ENCODE measurements at places on chromosomes 16 and 17.

- no peak for DNase-seq
These were observed 4.3 kb upstream of the CYBA start for GRCh38 chr16:88655053-88655732.

DNA sequence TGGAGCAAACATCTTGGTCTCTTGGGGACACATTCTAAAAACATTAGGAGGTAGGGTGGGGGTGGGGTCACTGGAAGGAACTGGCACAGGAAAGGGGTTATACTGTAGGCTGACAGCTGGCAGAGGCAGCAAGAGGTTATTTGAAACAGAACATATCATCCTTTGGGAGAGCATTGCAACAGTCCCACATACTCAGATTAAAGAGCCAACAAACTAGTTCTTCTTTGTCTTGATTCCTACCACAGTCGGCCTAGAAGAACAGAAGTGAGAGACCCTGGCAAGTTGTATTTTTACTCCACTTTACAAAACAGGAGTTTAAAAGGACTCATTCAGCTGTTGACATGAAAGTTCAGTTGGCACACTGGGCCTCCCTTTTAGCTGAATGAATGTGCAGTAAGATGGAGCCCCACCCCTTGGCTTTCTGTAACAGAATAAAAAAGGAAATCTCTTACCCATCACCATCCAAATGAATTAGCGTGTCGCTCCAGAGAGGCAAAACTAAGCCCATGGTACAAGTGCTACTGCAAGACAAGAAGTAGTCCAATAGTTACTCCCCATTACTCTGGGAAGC is 54.6 kb upstream of the CORO6 start:
- DNase-seq: peak; percentile 61

- DNase-seq: no peak
These were observed 1.3 kb downstream of the C17orf99 start for GRCh38 chr17:78147315-78147998.

GRCh38 chr16:7440886-7441400 is 108.3 kb downstream of the RBFOX1 start:
- no peak for DNase-seq

DNA sequence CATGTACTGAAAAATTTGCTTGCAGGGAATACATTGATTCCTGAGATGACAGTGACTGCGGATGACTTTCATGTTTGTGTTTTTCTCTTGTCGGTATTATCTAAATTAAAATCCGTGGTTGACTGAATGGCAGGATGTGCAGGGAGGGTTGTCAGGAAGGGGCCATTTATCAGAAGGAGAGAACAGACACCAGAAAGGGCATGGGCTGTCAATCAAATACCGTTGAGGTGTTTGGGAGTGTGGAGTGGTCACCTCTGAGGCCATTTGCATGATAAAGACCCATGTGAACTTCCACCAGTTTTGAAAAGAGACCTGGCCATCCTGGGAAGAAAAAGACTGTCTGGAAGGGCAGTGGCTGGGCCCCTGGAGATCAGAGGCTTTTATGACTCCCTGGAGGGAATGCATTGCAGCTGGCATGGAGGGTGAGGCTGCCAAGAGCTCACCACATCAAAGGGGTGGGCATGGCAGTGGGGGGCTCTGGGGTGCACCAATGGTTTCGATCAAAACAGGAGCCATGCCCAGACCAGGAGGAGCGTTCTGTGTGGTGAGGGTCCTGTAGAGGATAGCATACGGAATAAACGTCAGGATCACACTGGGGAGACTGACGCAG is 67.1 kb downstream of the CYLD start:
- DNase-seq: no peak

DNA sequence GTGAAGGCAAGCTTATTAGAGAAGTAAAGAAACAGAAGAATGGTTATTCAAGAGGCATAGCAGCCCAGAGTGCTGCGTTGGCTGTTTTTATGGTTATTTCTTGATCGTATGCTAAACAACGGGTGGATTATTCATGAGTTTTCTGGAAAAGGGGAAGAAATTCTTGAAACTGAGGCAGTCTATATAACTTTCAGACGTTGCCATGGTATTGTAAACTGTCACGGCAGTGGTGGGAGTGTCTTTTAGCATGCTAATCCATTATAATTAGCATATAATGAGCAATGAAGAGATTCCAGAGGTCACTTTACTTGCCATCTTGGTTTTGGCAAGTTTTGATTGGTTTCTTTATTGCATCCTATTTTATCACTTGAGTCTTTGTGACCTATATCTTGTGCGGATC is 17.4 kb upstream of the MILR1 start:
- no peak for DNase-seq

- DNase-seq: peak; percentile 74
These were observed 1.6 kb upstream of the PPP1R9B start for GRCh38 chr17:50151937-50152547.

Measured in Jurkat, Clone E6-1 (cell line).